ENCODE measurements at places on chromosomes 5 and 9. TPM values are rescaled to one million over a fixed set of nuclear protein-coding genes. Genes with fewer than 3 reads are reported as not detected.

The ADGRD2 gene
- not detected for polyA plus RNA-seq

GRCh38 chr9:6444128-6444527 lies 31.1 kb downstream of the UHRF2 start:
- no peak for DNase-seq

GRCh38 chr9:81558091-81558830 lies 131.1 kb downstream of the TLE1 start:
- peak; percentile 72 for DNase-seq

DNA sequence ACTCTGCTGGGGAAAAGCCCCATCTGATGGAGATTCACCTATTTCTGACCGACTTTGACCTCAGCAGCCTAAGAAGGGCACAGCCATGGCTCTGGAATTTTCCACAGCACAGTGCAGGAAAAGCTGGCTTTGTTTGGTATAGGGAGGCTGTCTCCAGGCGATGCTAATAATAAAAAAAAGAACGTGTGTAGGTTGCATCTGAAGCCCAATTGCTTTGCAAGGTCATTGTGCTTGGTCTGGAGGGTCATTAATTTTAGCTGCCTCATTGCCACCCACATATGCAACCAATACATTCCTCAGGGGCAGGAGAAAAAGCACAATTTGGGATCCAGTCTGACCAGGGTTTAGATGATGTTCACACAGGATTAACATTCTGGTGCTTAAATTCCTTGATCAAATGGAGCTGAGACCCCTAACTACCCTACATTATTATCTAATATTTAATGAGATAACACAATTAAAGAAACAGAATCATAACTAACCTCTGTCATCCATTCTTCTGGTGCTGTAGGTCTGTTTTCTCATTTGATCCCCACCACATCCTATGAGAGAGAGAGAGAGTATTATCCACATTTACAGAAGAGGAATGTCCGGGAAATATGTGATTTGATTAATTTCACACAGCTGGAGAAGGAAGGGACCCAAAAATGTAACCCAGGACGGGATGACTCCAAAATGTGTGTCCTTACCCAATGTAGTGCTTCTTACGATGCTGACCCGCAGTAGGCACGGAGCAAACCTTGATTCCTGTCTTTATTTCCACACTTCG lies 175.9 kb downstream of the RFK start:
- no peak for DNase-seq

Data from hindlimb muscle (tissue), 1 donor.